ENCODE measurements at places on chromosomes 2 and 18.

- DNase-seq, result no peak
These were observed 483.4 kb downstream of the RNF144A start for GRCh38 chr2:7400628-7401027.

- no peak for DNase-seq
These were observed 54.9 kb downstream of the MAPRE2 start for GRCh38 chr18:35095983-35096676.

DNA sequence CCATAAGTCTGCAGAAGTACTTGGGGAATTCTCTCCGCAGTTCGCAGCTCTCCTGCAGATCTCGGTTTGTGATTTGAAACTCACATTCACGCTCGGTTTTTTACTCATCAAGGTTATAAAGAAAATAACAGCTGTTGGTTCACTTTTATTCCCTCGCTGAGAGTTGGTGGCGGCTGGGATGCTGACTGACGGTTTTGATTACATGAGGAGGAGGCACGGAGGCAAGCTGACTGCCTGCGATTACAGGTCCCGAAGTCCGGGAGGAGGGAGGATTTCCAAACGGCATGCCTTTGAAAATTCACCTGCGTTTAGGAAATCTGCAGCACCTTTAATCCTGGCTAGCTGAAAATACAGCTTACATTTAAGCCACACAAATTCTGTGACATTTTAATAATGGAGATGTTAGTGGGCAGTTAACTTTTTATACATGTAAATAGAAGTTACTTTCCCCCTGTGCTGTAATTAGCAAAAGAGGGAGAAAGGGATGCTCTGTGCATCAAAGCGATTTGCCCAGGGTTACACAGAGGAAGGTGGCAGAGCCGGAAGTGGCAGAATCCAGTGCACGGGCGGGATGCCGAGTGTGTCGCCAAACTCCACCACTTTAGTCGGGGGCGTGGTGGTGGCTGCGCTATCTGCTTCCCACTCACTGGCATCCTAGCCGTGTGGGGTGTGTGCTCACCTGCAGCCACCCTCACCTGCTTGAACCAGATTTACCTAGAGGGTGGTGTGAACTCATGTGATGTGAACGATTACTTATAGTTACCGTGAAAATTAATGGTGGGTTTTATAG lies 14.7 kb downstream of the AGAP1 start:
- DNase-seq, result no peak

DNA sequence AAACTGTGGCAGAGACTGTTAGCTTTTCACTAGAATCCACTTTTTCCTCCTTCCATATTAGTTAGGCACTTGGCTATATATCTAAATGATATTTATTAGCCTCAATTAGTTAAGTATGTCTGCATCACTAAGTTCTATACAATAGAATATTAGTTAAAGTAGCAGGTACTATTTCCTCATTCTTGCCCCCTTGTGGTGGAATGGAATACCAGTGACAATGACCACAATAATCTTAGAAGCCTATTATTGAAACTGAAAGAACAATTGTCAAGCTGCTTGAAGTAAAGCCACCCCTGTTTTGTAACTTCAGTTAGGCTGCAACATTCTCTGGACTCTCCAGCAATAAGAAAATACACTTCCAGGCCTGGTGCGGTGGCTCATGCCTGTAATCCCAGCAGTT lies 476.3 kb upstream of the VWC2L start:
- no peak for DNase-seq

GRCh38 chr18:26656944-26657536 lies 108.7 kb upstream of the KCTD1 start:
- DNase-seq, result peak; percentile 91

- DNase-seq, result no peak
These were observed 7.6 kb upstream of the BMP10 start for GRCh38 chr2:68878753-68879152.

GRCh38 chr2:237932731-237933131 lies 34.1 kb upstream of the UBE2F start:
- DNase-seq, result no peak

DNA sequence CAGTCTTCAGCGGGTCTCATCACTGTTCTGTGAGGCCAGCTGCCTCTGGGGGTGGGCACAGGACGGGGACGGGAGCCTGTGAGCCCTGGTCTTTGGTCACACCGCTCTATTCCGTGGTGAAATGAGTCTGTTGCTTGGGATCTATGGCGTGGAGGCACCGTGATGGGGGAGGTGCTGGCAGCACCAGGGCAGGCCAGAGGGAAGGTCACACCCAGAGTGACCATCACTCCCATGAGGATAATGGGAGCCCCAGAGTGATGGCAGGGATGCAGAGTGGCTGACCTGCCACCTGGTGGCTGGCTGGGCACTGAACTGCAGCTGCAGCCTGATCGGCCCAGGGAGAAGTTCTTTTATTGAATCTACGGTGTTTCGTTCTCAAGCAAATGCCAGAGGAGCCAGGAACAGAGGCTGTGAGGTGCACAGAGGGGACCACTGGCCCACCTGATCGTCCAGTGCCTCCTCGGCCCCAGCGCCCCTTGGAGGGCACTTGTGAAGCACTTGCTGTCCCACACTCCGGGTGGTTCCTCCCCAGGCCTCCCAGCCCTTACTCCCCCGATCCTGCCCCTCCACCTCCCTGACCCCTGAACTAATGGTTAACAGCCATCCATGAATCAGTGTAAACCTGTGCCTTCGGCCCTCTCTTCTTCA lies 17.9 kb downstream of the KCNIP3 start:
- DNase-seq, result no peak

DNA sequence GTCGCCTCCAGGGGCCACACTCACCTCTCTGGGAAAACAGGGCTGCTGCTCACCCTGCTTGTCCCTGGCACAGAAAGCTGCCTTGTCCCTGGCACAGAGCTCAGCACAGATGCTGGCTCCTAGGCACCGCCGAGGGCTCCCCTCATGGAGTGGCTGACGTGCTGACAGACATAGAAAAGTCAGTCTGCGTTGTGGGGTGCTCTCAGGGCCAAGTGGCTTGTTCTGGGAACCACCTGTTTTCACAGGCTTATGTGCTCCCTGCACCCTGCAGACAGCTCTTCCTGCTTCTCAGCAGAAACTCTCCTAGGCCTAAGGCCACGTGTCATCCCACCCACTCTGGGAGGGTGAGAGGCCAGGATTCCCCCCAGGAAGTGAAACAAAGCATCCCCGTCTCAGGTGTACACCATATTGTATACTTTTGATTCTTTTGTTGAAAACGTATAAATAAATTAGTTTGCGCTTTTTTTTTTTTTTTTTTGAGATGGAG lies 84.7 kb upstream of the TMEM200C start:
- DNase-seq, result no peak

DNA sequence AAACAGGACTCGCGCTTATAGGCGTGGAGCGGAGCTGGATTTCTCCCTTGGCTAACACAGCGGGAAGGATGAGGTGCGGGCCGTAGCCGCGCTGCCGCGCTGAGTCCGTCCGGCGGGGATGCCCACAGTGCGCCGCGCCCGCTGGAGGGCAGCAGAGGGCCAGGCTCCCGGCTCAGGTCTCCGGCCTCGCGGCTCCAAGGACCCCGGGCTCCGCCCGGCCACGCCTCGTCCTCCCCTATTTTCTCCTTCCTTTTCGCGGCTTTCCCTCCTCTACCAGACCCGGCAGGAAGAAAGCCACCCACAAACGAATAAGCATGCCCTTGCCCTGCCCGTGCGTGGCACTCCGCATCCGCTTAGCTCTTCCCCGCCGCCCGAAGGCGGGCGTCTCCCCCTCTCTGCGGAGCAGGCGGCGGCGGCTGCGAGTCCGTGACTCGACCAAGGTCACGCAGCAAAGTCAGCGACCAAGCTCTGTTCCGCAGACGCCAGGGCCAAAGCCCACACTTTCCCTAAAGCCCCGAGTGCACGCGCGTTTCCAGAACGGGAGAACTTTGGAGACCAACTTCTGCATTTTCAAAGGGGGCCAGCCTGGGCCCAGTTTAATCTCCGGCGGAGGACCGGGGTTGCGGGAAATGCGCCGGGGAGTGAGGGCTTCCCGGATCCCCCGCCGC lies 48.5 kb downstream of the KCNIP3 start:
- peak; percentile 96 for DNase-seq

- no peak for DNase-seq
These were observed 35.2 kb downstream of the MTHFD2 start for GRCh38 chr2:74233648-74234047.

GRCh38 chr2:174444761-174445160 lies 42.1 kb downstream of the GPR155 start:
- DNase-seq, result no peak

DNA sequence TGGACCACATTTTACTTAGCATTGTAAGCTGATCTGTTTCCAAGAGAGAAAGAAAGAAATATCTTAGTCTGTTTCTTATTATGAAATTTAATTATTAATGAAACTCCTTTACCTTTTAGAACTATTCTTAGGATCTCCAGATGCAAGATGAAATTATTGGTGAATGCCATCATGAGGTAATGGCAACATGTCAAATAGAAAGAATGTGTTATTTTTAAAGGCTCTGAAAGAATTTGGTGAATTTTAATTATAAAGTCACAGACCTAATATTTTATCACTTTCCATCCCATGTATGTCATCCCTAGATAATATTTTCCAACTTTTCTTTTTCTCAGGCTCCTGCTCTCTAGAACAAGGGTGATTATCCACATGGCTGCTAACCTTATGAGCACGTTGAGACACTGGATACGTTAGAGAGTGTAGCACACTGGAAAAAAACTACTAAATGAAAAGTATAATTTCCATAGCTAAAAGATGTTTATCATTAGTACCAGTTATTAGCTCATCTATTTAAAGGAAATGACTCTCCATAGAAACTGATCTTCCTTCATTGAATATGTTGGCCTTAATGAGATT lies 95.2 kb upstream of the SCG2 start:
- no peak for DNase-seq

DNA sequence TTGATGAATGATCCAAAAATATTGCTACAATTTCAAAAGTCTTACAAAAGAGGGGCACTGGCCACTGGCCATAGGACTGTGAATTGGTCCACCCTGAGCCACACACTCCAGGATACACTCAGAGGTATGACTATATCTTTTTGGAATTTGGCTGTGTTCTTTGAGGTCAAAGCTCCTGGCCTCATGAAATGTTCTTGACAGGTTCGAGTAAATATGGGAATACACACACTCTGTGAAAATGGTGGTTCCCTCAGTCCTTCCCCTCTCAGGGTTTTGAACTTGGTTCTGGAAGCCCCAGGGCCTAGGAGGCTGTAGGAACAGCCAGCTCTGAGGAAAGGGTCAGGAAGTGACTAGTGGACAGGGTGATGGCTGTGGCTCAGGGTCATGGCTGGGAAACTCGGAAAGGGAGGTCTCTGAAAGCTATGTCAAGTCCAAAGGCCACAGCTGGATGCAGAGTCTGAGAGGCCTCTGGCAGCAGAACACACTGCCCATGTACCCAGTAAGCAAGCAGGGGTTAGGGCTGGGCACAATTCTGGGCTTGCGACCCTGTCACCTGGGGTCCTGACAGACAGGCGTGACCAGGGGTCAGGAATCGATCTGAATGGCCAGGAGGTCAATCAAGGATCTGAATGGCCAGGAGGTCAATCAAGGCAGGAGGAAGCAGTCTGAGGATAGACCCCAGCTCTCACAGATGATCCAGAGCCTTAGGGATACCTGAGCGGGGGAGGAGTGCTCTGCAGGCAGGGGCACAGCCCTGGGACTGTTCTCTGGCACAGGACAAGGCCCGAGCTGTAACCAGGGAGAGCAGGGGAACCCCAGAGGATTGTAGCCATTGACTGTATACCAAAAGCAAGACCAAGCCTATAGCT lies 223.4 kb upstream of the SMAD2 start:
- no peak for DNase-seq

GRCh38 chr2:100761365-100761764 lies 58.6 kb upstream of the NPAS2 start:
- no peak for DNase-seq

DNA sequence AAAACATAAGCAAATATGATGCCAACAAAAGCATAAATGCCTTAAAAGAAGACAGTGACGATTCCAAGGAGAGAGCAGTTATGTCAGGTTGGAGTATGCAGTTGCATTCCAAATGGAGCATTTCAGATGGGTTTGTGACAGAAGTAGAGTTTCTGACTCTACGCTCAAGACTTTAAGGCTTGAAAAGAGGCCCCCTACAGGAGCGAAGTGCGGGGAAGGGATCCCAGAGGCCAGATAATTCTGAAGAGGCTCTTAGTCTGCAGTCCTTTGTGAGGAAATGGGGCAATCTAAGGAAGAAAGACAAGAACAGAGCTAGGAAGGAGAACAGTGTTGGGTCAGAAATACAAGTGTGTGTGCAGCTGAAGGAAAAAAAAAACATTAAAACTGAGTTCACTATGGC lies 95.5 kb downstream of the ZNF521 start:
- DNase-seq, result no peak

DNA sequence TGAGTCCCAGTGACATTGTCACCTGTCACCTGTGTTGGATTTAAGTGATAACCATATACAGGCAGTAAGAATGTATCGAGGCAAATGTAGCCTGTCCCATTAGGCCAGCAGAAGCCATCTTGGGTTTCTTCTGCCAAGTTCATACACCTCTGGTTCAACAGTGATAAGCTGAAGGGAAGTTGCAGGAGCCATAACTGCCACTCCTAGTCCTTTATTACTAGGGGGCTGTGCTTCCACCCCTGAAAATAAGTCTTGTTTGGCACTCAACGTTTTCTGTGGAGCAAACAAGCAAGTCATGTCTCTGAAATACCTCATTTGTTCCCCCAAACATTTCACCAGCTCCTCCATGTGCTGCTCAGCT lies 58.1 kb upstream of the ALPP start:
- DNase-seq, result no peak

DNA sequence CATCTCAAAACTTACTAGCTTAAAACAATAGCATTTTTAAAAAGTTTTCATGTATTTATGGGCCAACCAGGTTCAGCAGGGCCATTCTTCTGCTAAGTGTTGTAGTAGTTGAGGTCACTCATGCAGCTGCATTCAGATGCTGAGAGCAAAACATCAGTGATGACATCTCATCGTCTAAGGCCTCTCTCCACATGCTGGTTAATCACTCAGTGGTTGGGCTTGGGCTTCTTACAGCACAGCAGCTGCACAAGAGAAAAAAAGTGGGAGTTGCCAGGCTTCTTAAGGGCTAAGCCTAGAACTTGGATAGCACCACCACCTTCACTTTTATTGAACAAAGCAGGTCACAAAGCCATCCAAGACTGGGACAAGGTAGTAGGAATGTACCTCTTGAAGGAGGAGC lies 190.3 kb downstream of the IRS1 start:
- DNase-seq, result no peak

- peak; percentile 66 for DNase-seq
These were observed 10.3 kb upstream of the NTSR2 start for GRCh38 chr2:11680182-11680900.

DNA sequence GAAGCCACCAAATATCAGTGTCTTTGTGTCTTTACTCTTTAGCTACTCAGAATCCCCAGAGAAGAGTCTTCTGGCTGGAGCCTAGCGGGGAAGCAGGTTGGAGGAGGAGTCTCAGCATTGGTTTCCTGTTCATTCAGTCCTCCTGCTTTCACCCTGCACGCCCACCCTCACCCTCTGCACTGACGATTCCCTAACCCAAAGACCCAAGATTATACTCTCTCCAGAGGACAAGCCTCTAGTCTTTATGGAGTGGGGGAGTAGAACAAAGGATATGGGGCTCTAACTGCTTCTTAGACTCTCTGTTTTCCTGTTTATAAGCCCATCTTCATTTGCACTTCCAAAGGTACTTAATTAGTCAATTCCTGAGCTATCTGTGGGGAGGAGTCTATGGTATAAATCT lies 338.8 kb downstream of the AGPS start:
- no peak for DNase-seq

GRCh38 chr2:176071330-176072291 lies 12.2 kb downstream of the EVX2 start:
- DNase-seq, result no peak
